ENCODE measurements at places on chromosomes 6 and 20.

DNA sequence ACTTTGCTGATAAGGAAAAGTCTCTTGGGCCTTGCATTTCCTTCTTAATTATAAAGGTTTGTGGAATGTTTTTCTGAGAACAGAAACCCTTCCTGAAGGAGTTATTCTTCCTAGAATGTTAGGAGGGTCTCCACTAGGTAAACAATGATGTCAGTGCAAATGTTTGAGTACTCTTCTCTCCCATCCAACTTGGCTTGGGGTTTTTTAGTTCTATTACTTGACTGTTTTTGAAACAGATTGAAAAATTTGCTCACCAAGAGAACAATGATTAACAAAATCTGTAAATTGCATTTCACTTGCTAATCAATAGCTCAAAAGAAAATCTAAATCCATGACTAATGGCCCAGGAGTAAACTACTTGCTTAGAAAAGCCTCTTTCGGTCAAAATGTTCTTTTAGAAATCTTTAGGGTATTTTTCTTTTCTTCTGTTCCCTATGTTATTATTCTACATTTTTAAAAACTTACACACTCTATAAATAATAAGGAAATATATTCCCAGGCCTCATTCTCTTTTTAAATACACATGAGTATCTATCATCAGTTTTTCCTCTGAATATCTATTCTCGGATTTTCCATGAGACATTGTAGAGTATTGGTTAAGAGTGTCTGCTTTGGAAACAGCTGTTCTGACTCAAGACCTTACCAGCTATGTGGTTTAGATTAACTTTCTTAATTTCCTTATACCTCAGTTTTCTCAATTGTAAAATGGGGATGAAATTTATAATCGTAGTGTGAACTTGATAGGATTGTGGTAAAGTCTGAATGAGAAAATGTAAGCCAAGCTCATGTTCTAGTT lies 234.2 kb upstream of the CITED2 start:
- DNase-seq = no peak

GRCh38 chr20:38557174-38557573 lies 23.8 kb upstream of the ADIG start:
- DNase-seq = no peak

- DNase-seq = no peak
These were observed 53.2 kb upstream of the CEP162 start for GRCh38 chr6:84280639-84281038.

DNA sequence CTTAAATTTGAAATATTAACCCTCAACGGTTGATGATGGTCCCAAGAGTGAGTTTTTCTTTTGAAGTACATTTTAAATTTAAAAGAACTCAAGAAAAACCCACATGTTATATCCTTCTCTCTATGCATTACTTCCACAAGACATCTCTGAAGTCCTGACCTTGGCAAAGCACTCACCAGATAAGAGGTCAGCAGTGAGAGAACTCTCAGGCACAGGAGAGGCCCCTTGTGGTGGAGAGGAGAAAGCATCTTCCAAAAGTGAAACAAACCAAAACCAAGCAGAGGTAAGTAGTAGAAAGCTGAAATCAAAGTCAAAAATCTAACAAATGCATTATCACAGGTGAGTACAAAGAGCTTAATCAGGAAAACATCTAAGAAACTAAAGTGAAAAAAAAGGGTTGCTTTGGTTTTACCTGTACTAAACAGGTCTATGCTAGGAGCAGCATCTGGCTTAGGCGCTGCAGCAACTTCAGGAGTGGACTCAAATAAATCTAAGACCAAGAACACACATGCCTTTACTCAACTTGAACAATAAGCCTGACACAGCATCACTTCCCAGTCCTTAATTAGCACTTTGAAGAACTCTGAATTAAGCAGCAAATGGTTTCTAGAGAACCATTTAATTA lies 80.5 kb downstream of the PRSS35 start:
- DNase-seq = no peak

GRCh38 chr20:54295686-54296085 lies 87.8 kb downstream of the PFDN4 start:
- DNase-seq = no peak

- no peak for DNase-seq
These were observed 47.5 kb upstream of the ALDH8A1 start for GRCh38 chr6:134997133-134997995.

DNA sequence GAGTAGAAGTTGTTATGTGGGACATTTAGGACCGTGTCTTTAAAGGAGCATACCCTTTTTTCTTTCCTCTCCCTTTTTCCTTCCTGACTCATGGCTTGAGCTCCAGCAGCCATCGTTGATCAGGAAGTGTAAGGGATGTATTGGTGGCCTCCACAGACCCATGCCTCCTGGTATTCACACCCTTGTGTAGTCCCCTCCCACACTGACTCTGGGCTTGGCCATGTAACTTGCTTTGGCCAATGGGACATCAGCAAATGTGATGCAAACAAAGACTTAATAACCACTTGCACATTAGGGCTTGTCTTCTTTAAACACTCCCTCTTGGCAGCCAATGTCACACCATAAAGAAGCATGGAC lies 18.9 kb upstream of the SLC13A3 start:
- no peak for DNase-seq

Measured in nephron progenitor cell (in vitro differentiated cells).